CD4-positive, CD25-positive, alpha-beta regulatory T cell (primary cell): ENCODE measurements at places on chromosomes 5 and 9.

- no peak for DNase-seq
Measured at GRCh38 chr5:2105141-2105540, 222.4 kb upstream of the IRX4 start.

GRCh38 chr5:81134066-81134465 is 99.1 kb upstream of the CKMT2 start:
- no peak for DNase-seq

- DNase-seq: no peak
Measured at GRCh38 chr5:53260446-53260845, 150.9 kb upstream of the MOCS2 start.

GRCh38 chr9:93304574-93305496 is 120.9 kb downstream of the WNK2 start:
- no peak for DNase-seq

GRCh38 chr5:138664276-138664943 is 88.8 kb upstream of the CTNNA1 start:
- DNase-seq: no peak

GRCh38 chr5:161546470-161547301 is at the start of gene GABRB2:
Gene GABRB2 (minus strand): TSS chr5:161546725. CDS start chr5:161546643, 82 bp downstream.
- no peak for DNase-seq

DNA sequence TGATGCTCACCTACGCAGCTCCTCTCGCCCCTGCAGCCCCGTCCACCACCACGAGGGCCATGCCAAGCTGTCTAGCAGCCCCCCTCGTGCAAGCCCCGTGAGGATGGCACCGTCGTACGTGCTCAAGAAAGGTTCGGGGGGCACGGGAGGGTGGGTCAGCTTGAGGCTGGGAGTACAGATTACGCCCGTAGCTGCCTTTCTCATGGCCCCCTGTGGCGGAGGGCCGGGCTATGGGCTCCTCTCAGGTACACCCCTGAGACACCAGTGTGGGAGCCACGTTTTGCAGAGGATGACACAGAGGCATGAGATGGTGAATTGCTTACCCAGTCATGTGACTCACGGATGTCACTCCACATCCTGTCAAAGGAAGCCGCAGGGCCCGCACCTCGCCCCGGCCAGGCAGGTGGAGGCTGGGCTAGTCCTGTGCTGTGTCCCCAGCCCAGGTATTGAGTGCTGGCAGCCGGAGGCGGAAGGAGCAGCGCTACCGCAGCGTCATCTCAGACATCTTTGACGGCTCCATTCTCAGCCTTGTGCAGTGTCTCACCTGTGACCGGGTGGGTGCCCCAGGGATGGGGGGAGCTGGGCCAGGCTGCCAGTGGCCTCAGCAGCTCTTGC is 33.7 kb downstream of the USP20 start:
- DNase-seq: peak; percentile 95

DNA sequence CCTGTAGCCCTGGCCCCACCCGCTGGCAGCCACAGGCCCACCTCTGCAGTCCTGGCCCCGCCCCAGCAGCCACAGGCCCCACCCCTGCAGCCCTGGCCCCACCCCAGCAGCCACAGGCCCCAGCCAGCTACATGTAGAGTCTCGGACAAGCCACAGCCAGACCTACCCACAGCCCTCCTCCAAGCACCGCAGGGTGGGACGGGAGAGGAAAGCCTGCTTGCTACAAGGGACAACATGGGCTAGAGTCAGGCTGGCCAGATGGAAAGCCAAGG is 49.5 kb upstream of the SARDH start:
- no peak for DNase-seq

GRCh38 chr5:93894601-93895354 is 153.4 kb upstream of the POU5F2 start:
- no peak for DNase-seq

- no peak for DNase-seq
Measured at GRCh38 chr5:159451197-159452052, 121.1 kb upstream of the IL12B start.

DNA sequence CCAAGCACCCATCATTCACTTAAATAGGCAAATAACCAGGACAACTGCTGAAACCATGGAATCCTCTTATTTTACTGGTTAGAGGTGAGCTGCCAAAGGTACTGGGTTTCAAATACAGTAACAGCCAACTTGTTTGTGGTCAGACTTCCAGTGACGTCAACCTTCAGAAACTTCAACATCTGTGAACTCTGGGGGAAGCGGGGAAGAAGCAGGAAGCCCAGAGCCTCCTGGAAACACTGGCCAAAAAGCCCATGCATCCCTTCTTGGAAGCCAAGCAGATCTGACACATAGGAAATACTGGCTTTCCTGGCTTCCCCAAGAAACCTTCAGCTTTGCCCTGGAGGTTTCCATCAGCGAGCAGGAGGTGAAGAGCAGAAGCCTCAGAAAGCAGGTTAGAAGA is 4.9 kb upstream of the FRRS1L start:
- DNase-seq: no peak

GRCh38 chr5:22471154-22471553 is 382.0 kb downstream of the CDH12 start:
- no peak for DNase-seq

- no peak for DNase-seq
Measured at GRCh38 chr5:176965633-176966032, 40.9 kb downstream of the UIMC1 start.

GRCh38 chr9:99820685-99821395 is 845 bp upstream of the NR4A3 start:
- DNase-seq: peak; percentile 43

GRCh38 chr9:129334105-129334935 is 156.3 kb upstream of the IER5L start:
- DNase-seq: no peak

GRCh38 chr9:92247296-92247695 is 46.2 kb downstream of the IARS1 start:
- no peak for DNase-seq

DNA sequence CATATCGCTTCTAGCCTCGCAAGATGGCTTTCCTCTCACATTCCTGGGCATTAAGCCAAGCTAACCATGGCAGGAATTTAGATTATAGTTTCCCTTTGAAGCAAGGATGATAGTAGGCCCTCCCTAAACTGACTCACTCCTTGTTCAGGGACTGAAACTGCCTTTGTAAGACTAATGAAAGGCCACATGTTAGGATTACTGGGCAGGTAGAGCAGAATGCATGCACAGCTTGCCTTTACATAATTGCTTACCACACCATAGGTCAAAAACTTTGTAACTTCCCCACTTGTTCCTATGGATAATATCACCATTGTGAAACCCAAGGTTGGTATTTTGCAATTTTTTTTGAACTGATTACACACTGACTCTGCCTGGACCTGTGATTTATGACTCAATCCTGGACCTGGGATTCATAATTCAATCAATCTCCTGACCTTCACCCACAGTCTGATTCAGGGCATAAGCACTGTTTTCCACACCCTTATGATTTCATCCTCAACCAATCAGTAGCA is 41.0 kb upstream of the PRDM9 start:
- DNase-seq: no peak

- DNase-seq: no peak
Measured at GRCh38 chr9:87795178-87795577, 69.3 kb downstream of the CTSL start.

GRCh38 chr9:115296831-115297565 is 179.0 kb upstream of the TNC start:
- DNase-seq: no peak

GRCh38 chr5:4216142-4216541 is 620.5 kb downstream of the IRX1 start:
- no peak for DNase-seq

DNA sequence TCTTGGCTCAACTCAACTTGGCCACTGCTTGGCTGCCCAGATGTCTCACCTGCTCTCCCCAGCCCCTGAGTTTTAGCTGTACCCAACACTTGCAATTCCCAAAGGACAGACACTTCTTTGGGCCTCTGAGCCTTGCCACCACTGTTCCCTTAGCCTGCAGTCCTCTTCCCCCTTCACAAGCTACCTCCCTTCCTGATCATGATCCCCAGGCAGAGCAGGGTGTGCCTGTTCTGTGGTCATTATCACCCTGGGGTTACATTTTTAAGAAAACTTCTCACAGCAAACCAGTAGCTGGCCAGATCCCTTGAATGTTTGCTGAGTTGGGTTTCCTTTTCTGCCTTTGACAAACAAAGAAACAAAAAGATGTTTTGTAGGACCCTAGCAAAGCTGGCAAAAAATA is 87.5 kb upstream of the PRRC1 start:
- no peak for DNase-seq

DNA sequence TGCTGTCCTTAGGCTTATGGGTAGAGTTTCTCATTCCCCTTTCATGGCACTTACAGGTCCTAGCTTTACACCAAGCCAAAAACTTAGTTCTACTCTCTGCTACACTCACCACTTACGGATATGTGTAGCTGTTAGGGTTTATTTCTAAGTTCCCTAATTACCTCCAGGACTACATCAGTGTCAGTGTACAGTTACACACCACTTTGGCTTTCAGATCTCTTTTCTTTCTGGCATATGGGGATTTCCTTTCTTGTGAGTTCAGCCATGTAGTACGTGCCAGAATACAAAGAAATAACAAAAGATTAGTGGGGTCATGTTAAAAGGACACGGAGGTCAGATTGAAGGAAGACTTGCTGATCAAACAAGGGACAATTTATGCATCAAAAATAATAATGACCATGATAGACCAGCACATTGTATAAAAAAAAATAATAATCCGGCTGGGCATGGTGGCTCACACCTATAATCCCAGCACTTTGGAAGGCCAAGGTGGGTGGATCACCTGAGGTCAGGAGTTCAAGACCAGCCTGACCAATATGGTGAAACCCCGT is 41.8 kb downstream of the LYRM7 start:
- no peak for DNase-seq

GRCh38 chr5:142976861-142977260 is 206.7 kb downstream of the ARHGAP26 start:
- no peak for DNase-seq

GRCh38 chr5:22693121-22693520 is 160.0 kb downstream of the CDH12 start:
- no peak for DNase-seq

DNA sequence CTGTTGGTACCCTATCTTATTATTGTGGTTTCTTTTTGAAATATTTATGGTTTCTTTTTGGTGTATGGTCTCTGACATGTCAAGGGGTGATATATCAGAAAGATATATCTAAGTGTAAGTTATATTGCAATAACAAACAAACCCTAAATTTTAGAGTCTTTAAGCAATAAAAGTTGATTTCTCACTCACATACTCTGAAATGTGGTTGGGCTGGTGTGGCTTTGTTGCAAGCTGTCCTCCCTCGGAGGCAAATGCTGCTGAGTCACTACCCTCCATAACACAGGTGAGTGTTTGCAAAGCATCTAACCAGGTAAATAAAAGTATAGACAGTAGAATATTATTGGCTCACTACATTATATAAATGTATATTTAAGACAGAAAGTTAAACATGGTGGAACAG is 253.2 kb downstream of the CDH18 start:
- no peak for DNase-seq

DNA sequence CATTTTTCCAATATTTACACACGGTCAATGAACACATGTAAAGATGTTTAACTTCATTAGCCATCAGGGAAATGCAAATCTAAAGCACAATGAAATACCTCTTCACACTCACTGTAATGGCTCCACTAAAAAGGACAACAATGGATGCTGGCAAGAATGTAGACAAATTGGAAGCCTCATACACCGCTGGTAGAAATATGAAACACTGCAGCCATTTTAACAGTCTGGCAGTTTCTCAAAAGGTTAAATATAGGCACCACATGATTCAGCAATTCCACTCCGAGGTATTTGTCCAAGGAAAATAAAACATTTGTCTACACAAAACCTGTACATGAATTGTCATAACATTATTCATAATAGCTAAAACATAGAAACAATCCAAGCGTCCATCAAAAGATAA is 20.0 kb downstream of the RNF145 start:
- no peak for DNase-seq

DNA sequence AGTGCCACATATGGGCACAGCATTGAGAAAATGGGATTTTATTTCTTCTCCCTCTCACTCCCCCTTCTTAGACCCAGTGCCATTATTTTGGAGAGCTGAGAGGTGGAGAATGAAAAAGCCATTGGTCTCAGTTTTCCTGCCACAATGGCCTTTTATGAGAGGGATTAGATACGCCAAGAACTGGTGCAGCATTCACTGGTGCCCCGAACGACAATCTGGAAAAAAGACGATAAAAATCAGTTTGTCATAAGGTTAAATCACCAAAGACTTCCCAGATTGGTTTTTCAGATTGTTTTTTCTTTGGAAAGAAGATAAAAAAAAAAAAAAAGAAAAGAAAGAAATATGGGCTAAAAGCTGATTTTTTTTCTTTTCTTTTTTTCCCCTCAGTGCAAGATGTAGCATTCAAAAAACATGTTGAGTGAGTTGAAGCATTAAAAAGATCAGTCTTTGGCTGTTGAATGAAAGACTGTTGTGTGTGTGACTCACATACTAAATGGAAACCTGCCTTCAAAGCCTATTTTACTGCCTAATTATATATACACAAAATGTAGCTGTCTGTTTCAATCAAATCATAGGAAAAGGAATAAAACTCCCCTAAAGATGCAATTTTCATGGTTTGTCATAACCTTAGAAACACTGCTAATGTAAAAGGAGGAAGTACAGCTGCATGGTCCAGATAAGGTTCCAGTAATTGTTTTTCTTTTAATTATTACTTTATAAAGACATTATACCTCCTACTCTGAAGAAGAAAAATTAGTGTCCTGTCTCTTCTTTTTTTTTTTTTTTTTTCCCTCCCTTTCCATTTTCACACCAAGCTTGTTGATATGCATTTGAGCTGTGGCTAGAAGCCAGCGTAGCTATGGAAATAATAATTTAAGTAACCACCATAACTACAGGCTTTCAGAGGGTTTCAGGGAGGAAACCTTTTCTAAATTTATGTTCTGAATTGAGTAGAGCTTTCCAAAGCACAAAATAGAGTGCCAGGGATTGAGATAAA is 27.2 kb upstream of the ZNF608 start:
- no peak for DNase-seq

- peak; percentile 88 for DNase-seq
Measured at GRCh38 chr9:96875461-96876142, 21.3 kb upstream of the ZNF782 start.

GRCh38 chr5:4720831-4721230 is 419.3 kb upstream of the ADAMTS16 start:
- DNase-seq: no peak

DNA sequence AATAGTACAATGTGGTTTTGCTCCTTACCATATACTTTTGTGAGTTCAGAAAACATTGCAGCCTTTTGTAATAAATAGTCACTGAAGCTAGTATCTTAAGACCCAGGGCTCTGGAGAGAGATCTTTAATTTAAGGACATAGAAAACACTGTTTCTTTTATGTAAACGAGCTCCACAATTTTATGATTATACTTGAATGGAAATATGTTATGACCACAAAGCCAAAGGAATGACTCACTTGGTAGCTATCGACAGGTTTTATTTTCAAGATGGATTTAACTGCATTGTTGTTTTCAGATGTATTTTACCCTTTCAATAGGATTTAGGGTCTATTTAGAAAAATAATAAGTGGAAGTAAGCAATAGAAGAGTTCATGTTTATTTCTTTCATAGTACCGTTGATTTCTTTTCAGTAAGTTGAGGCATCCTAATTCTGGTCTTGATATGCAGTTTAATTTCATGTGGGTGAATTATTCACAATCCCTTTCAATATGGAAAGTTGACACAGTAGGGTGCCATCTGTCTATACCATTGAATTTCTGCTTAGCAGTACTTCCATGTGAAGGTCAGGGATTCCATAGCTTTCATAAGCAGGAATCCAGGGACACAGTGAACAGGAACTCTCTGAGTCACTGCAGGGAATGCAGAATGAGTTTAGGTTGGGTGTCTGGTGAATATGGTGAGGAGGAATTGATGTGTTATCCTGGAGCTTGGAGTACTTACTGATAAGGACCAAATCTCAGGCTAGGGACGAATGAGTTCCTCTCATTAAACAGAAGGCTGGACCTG is 157.6 kb downstream of the CD180 start:
- DNase-seq: no peak

GRCh38 chr5:465591-466403 is 22.8 kb downstream of the EXOC3 start:
- no peak for DNase-seq
